Breast epithelium (tissue), 4 donors: ENCODE measurements at places on chromosomes 1 and 21.

GRCh38 chr1:17820198-17820597 lies 65.1 kb downstream of the ACTL8 start:
- H3K36me3 ChIP-seq, result no peaks in the 10 kb centered on the region
- H3K27me3 ChIP-seq, result no peaks in the 10 kb centered on the region
- H3K4me1 ChIP-seq, result no peaks in the 10 kb centered on the region
- H3K4me3 ChIP-seq, result no peak overlapping the region

DNA sequence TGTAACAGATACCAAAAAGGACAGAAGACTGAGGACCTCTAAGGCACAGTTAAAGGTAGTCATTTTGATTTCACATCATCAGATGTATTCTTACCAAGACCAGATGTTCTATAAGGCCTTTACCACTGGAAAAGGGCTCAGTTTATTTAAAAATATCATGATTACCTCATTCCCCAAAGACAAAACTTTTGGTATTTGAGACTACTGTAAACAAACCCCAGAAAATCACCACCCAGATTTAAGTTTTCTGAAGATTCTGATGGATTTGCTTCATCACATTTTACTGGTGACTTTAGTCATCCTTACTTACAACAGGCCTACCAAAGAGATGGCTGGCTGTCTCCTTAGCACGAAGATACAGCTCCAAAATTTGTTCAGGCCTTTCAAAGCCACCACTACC lies 8.3 kb downstream of the ENAH start:
- H3K36me3 ChIP-seq, result no peaks in the 10 kb centered on the region
- H3K4me1 ChIP-seq, result no peaks in the 10 kb centered on the region
- no peak for DNase-seq
- no peak overlapping the region for H3K27ac ChIP-seq
- no peaks in the 10 kb centered on the region for H3K27me3 ChIP-seq

GRCh38 chr1:205604059-205604458 lies 27.8 kb downstream of the ELK4 start:
- H3K27ac ChIP-seq, result no peak overlapping the region
- no peaks in the 10 kb centered on the region for H3K36me3 ChIP-seq
- H3K4me3 ChIP-seq, result no peak overlapping the region
- H3K4me1 ChIP-seq, result no peaks in the 10 kb centered on the region

- no peak overlapping the region for H3K27ac ChIP-seq
- no peaks in the 10 kb centered on the region for H3K27me3 ChIP-seq
- DNase-seq, result no peak
These were observed 99.5 kb downstream of the MAN1A2 start for GRCh38 chr1:117466761-117467160.

- DNase-seq, result no peak
- H3K27ac ChIP-seq, result no peak overlapping the region
- H3K27me3 ChIP-seq, result no peaks in the 10 kb centered on the region
- H3K36me3 ChIP-seq, result no peaks in the 10 kb centered on the region
- no peak overlapping the region for H3K4me3 ChIP-seq
- H3K4me1 ChIP-seq, result peaks cover 17% of the 10 kb centered on the region
These were observed 2.9 kb downstream of the MRPL55 start for GRCh38 chr1:228105996-228106799.

GRCh38 chr1:242005866-242006535 lies 7.1 kb upstream of the MAP1LC3C start:
- no peak overlapping the region for H3K4me3 ChIP-seq
- no peak for DNase-seq
- no peaks in the 10 kb centered on the region for H3K36me3 ChIP-seq
- H3K27ac ChIP-seq, result no peak overlapping the region
- H3K27me3 ChIP-seq, result no peaks in the 10 kb centered on the region
- H3K4me1 ChIP-seq, result no peaks in the 10 kb centered on the region

- DNase-seq, result no peak
- no peak overlapping the region for H3K4me3 ChIP-seq
- H3K27ac ChIP-seq, result no peak overlapping the region
- H3K4me1 ChIP-seq, result no peaks in the 10 kb centered on the region
- no peaks in the 10 kb centered on the region for H3K36me3 ChIP-seq
These were observed 133.4 kb downstream of the PLPPR5 start for GRCh38 chr1:98870959-98871903.

DNA sequence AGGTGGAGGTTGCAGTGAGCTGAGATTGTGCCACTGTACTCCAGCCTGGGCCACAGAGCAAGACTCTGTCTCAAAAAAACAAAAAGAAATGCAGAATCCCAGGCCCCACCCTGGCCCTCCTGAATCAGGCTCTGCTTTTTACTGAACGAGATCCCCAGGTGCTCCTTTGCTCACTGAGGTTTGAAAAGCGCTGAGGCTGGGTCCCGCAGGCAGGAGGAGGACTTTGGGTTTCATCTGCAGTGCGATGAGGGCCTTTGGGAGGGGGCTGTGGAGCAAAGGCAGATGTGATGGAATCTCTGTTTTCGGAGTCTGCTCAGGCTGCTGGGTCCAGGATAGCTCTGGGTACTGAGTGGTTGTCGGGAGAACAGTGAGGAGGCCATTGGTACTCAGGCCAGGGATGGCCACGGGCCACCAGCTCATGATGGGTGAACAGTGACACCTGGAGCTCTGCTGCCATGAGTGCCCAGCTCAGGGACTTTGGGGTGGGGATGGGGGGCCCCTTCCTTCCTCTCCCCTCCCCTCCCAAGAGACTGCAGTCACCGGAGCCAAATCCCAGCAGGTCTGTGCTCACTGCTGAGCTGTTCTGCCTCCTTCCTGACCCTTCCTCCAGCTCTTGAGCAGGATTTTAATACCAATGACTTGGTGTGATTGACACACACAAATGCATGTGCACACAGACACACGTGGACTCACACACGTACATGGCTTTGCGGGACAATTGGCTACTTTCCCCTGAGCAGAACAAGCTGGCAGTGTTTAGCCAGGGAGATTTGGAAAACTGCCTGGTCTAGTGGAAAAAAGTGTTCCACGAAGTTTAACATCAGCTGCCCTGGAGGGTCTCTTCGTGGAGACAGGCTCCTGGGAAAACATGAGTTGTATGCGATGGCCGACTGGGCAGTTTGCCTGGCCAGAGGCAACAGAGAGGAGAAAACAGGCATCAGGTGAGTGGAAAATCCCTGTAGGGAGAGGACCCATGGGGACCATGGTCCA lies 3.6 kb upstream of the DHRS3 start:
- no peaks in the 10 kb centered on the region for H3K36me3 ChIP-seq
- H3K27me3 ChIP-seq, result no peaks in the 10 kb centered on the region
- H3K4me1 ChIP-seq, result peaks cover 24% of the 10 kb centered on the region
- peak overlapping the region; percentile 77 for H3K27ac ChIP-seq

- no peaks in the 10 kb centered on the region for H3K27me3 ChIP-seq
- H3K27ac ChIP-seq, result no peak overlapping the region
- DNase-seq, result no peak
- H3K4me1 ChIP-seq, result no peaks in the 10 kb centered on the region
These were observed 57.5 kb downstream of the KCNT2 start for GRCh38 chr1:196550731-196551130.

- H3K27me3 ChIP-seq, result no peaks in the 10 kb centered on the region
- no peak for DNase-seq
- H3K27ac ChIP-seq, result no peak overlapping the region
- no peaks in the 10 kb centered on the region for H3K36me3 ChIP-seq
- H3K4me3 ChIP-seq, result no peak overlapping the region
These were observed 99.2 kb downstream of the TPR start for GRCh38 chr1:186275822-186276221.

- no peak overlapping the region for H3K27ac ChIP-seq
- H3K4me3 ChIP-seq, result no peak overlapping the region
- H3K4me1 ChIP-seq, result no peaks in the 10 kb centered on the region
- DNase-seq, result no peak
- H3K27me3 ChIP-seq, result no peaks in the 10 kb centered on the region
- no peaks in the 10 kb centered on the region for H3K36me3 ChIP-seq
These were observed 150.7 kb upstream of the ZNF644 start for GRCh38 chr1:91172541-91172940.
